ENCODE measurements at places on chromosomes 11 and 22.

DNA sequence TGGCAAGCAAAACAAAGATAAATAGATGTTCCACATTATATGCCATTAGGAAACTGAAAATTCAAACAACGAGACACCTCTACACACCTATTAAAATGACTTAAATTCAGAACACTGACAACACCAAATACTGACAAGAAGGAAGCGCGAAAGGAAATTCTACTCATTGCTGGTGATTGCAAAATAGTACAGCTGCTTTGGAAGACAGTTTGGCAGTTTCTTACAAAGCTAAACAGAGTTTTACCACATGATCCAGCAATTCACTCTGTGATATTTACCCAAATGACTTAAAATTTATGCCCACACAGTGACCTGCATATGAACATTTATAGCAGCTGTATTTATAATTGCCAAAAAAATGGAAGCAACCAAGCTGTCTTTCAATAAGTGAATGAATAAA is 232.6 kb downstream of the CASP12 start:
- DNase-seq, result no peak

- peak; percentile 34 for DNase-seq
Observed at GRCh38 chr22:20128902-20129746, 2.5 kb upstream of the ZDHHC8 start.

DNA sequence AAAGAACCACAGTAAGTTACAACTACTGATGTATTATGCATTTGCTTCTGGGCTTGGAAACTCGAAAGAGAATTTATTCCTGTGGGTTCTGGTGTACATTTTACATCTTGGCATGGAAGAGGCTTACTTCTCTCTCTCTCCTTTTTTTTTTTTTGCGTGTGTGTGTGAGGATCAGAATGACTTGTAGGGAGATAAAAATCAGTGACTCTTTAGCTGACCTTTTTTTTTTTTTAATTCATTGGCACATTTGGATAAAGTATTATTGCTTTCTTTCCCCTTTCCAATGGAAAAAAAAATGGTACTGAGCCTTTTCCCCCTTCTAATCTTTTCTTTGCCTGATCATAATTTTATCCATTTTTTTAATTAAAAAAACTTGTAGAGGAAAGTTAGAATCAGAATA is 43.5 kb downstream of the EXT2 start:
- DNase-seq, result no peak

- DNase-seq, result no peak
Observed at GRCh38 chr11:133238027-133238426, 294.3 kb downstream of the OPCML start.

DNA sequence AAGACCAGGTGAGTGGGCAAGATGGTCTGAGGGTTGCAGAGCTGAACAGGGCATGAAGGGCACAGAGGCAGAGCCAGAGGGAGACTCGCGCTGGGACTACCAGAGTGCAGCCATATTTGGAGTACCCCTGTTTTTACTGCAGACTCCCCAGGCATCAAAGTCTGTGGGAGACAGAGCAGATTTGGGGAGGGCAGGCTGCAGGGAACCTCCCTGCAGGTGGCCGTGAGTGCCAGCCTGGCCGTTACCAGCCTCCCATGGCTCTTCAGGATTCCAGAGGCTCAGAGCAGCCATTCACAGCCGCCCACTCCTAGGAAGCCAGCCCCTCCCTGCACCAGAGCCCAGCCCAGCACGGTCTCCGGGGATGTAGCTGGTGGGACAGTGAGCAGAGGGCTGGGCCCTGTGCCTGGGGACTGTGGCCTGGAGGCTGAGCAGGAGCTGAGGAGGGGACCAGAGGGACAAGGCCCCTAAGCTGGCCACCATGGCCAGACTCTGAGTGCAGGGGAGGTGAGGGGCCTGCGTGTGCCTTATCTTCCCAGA is at the start of gene SEPTIN3:
Gene SEPTIN3 (plus strand): TSS at position 334 of the 537 bp plus-strand sequence. CDS start 2,050 bp downstream, outside the sequence.
- DNase-seq, result no peak

DNA sequence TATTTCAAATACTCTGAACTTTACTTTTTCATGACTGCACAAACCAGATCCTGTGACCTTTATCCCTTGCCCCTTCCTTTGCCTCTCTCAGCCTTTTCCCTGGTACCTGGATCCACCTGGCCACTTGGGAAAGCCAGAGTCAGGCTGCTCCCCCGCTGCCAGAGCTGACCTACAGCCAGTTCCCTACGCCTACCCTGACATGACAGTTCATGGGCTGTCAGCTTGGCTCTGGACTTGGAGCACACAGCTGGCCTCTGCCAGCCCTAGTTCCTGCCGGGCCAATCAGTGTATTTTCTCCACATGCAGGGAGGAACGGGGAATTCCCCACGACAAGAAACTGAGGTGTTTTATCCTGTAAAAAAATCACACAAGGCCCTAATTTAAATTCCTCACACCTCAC is 382.6 kb downstream of the INSC start:
- no peak for DNase-seq

- no peak for DNase-seq
Observed at GRCh38 chr22:46007848-46008261, 30.9 kb upstream of the WNT7B start.

DNA sequence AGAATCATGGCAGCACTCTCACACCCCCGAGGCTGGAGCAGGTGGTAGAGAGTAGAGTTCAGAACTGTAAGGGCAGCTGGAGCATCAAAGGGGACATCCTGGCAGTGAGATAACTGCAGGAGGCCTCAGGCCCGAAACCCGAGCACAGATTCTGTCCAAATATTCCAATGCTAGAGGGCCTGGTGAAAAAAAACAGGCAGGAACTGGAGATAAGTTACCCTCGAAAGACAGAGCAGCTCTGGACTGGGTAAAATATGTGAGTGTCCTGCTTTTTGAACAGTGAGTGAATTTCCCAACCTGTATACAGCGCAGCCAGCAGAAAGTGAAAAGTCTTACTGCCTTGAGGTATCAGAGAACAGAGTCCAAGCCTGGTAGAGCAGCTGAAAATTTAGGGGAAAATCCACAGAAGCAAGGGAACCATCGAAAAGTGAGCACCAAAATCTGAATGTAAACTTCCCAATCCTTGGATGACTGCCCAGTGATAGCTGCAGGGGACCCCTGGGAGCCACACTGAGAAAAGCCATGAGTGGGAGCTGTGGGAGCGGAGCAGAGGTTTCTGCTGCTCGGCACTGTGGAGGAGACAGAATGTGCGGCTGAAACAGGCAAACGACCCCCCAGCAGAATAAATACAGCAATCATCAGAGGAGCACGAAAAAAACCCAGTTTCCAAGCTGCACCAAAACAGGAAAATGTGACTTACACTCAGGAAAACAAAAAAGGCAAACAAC is 50.6 kb downstream of the WNT11 start:
- no peak for DNase-seq

DNA sequence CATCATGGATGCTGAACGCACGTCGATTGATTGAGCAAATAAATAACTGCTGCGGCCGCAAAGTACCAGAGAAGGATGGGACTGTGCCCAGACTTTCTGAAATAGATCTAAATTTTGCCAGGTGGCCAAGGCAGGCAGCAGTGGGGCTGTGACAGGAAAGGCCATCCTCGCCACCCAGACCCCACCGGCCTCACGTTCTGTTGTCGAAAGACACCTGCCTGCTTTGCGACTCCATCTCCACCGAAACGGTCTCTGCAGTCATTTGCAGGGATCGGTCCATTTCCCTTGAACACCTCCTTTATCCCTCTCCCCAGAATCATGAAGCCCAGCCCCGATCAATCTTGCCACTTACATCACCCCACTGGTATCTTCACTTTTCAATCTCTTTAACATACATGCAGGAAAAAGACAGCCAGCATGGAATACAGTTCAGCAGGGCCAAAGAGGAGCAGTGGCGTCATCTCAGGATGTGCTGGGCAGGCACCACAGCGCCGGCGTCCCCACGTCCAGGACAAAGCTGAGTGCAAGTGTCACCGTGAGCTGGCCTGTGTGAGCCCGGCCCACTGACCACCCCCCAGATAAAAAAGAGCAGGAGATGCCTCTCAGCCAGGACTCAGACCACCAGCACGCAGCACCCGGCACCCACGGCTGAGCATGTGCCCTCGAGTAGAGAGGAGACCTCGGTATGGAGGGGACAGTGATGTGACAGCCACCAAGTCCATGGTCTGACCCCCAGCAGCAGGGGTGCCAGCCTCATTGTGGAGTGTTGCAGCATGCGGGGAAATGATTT is 610.3 kb downstream of the TBC1D22A start:
- no peak for DNase-seq

- no peak for DNase-seq
Observed at GRCh38 chr11:36628765-36629244, 30.8 kb upstream of the RAG2 start.

- DNase-seq, result no peak
Observed at GRCh38 chr11:64633555-64634159, 42.6 kb downstream of the SLC22A12 start.

Data from activated T-cell treated with anti-CD3 and anti-CD28 coated beads for 4 hours (primary cell).